ENCODE measurements at places on chromosomes 2 and 18.

- DNase-seq, result no peak
Observed at GRCh38 chr2:67340133-67341011, 56.8 kb upstream of the ETAA1 start.

DNA sequence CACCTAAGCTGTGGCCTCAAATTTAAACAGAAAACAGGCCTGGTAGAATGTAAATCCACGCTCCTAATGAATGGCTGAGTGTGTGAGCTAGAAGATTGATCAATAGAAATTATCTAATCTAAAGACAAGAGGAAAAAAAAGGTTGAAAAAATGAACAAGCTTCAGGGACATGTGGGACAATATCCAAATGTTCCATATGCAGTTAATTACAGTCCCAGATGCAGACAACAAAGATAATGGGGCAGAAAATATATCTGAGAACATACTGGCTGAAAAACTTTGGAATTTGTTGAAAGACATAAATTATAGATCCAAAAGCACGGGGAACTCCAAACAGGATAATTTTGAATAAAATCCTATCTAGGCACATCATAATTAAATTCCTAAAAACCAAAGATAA is 186.7 kb upstream of the SIX2 start:
- no peak for DNase-seq

DNA sequence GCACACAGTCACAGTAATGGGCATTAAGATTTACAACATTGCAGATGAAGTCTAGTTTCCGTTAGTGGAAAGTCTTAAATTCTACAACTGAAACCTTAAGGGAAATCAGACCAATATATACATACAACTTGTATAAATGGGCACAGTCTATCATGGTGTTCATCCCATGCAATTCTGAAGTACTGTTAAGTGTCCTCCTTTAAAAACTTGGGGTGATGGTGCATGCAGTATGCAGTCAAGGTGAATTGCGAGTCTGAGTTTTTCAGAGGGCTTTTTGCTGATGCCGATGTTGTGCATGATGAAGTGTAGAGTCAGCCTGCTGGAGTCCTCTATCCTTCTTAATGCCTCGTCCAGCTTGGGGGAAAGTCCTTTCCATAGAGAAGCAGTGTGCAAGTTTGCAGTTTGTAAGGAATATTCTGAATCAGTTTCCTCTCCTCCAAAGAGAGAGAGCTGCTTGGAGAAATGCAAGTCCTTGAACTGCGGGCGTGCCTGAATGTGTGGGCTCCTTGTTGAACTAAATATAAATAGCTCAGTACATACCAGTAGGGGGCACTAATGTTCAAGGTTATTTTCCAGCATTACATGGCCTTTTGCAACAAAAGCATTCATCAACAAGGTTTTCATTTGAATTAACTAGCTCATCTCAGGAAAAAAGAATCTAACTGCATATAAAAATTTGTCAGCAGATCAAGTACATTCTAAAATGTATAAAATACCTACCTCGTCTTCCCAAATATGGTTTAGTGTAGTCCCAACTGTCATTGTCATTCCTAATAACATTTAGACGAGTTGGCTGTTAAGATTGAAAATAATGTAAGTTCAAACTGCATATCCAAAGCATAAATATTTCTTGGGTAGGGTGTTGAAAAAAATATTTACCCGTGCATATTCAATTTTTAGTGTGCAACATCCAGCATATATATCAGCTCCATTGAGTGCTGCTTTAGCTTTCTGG is 21.3 kb downstream of the HNRNPLL start:
- DNase-seq, result no peak

- DNase-seq, result no peak
Observed at GRCh38 chr2:228646061-228646460, 464.6 kb upstream of the SPHKAP start.

- DNase-seq, result no peak
Observed at GRCh38 chr18:66895631-66896030, 291.7 kb upstream of the CDH19 start.

DNA sequence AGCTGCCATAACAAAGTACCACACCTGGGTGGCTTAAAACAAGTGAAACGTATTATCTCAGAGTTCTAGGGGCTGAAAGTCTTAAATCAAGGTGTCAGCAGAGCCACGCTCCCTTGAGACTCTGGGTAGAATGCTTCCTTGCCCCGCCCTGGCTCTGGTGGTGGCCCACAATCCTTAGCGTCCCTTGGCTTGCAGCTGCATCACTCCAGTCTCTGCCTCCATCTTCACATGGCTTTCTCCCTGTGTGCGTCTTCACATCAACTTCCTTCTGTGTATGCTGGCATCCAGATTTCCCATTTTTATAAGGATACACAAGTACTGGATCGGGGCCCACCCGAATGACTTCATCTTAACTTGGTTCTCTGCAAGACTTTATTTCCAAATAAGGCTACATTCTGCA is 62.5 kb downstream of the MRO start:
- no peak for DNase-seq

DNA sequence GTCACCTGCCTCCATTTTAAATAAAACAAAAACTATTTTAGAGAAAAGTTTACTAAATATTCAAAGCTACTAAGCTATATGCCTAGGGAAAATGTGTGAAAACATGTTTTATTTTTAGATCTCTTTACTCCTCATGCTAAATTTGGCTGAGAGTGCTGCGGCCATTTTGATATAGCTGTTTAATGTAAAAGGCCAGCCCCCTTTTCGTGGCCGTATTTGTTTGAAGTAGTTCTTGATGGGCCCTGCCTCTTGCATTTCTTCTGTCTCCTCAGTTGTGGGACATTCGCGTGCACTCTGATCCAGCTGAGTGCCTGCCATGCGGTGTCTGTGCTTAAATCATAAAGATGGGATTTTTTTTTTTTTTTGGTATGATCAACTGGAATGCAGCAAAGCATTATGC is 64.0 kb downstream of the ZNF407 start:
- no peak for DNase-seq

- DNase-seq, result no peak
Observed at GRCh38 chr2:25491003-25491696, 149.4 kb upstream of the DNMT3A start.

- DNase-seq, result no peak
Observed at GRCh38 chr18:46402945-46403344, 254.1 kb downstream of the LOXHD1 start.

DNA sequence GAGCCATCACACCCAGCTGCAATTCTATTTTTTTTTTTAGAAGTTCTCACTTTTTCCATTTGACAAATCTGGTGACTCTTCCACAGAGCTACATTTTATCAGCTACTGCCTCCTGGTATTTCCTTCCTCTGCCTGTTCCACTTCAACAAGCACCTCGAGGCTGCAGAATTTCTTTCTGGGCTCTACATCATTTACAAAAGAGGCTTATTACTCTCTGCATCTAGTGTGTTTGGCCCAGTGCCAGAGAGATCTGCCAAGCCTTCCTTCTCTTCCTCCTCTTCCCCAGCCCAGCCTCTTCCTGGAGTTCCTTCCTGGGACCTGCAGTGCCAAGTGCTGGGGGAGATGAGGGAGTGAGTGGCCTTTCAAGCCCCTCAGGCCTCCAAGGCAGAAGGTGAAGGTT is 119.6 kb upstream of the ITGA6 start:
- no peak for DNase-seq

DNA sequence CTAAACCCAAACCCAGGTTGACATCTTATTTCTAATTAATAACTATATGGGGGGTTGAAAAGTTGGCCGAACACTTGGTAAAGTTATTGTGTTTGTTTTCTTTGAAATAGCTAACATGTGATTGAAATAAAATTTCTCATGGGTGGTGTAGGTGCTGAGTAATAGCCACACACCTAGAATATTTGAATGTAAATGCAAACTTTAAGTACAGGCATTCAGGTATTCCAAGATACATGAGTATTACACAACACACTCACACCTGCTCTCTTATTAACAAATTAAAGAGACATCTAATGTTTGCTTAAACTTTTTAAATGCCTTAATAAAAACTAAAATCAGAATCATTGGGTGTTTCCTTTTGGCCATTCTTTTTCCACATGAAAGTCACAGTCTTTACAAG is 165.5 kb downstream of the EHBP1 start:
- no peak for DNase-seq

- DNase-seq, result no peak
Observed at GRCh38 chr2:196987649-196988364, 61.3 kb upstream of the PGAP1 start.
